ENCODE measurements at places on chromosomes 6 and 20.

GRCh38 chr6:35496036-35496840, 641 bp downstream of the TEAD3 start:
- no peak for DNase-seq

DNA sequence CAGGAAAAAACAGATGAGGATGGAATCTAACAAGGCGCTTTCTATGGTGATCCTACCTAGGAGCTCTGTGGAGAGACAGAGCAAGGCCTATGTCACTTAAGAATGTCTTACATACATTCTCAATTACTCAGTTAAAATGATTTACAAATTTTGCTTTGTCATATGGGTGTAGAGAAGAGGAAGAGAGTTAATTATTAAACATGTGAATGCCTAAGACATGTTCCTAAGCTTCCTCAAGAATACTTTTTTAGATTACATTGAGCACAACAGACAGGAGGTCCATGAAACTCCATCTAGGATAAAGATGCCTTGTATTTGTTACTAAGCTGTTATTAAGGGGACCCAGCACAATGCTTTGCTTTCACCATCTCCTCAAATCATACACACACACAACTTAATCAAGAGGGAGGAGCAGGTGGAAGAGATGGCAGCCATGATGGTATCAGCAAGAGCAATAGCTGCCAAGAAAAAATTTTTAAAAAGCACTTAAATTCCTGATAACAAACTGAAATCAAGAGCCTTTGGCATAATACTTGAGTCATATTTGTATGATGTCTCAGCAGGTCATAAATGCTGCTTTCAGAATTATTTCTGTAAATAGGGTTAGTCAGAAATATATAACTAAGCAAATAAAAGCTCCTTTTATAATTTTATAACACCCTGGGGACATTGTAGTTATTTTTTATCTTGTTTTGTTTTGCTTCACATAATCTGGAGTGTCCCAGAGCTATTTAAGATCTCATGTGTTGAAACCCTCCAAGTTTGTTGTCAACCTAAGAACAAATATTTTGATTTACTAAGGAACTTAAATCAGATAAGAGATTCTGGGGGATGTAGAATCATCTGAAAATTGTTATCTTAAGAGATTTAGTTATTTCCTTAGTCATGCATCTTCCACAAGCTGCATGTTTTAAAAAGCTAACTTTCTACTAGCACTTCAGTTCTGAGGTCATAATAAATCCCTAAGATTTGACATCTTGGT, 70.0 kb upstream of the CD2AP start:
- DNase-seq: no peak

DNA sequence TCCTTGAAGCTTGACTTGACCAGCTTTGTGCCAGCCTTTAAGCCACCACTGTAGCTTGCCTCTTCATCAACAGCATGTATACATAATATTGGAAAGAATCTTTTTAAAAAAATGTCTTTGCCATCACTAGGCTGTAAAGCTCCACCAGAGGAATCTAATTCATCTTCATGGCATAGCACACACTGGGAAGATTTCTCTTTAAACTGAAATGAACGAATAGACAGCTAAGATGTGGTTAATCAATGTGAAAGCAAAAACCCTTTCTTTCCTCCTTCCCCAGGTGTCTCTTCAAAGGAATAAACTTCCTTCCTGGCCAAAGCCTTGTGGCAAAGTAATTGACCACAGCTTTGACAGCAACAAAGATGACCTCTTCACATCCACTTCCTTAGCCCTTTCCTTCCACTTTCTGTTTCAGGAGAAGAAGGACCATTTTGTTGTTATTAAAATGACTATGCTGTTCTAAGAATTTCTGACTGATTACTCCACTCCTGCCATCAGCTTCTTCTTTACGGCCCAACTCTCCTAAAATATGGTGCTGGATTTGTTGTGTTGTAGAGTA, 428.7 kb upstream of the SOX4 start:
- DNase-seq: no peak

GRCh38 chr6:4281341-4282293, 146.2 kb upstream of the ECI2 start:
- DNase-seq: peak; percentile 17

GRCh38 chr6:34791164-34791700, 651 bp upstream of the BLTP3A start:
- DNase-seq: peak; percentile 8

DNA sequence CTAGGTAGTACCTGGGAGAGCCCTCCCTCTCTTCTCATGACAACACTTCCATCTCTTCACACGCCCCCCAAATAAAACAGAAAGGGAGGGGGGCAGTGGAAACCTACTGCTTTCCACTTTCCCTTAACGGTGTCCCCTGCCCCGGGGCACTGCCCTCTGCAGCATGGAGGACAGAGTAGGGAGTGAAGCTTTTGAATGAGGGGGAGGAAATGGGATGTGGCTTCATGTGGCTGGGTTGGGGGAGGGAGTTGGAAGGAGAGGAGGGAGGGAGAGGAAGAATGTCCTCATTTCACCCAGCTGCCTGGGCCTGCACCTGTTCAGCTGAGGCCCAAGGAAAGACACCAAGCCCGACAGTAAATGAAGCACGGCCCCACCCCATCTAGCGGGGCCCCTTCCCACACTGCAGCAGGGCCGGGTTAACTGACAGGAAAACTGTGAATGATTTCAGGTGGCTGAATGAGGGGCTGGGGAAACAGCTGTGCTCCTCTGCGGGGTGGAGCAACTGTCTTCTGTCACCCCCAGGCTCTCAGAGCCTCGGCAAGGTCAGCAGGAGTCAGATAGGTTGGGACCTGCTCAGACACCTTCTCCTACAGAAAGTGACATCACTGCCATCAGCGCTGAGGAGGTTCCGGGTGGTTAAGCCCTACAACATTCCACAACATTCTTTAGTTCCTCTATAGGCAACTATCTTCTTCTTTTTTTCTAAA, 40.0 kb upstream of the TAF8 start:
- no peak for DNase-seq

GRCh38 chr6:168527451-168528210, 86.6 kb downstream of the SMOC2 start:
- DNase-seq: no peak

DNA sequence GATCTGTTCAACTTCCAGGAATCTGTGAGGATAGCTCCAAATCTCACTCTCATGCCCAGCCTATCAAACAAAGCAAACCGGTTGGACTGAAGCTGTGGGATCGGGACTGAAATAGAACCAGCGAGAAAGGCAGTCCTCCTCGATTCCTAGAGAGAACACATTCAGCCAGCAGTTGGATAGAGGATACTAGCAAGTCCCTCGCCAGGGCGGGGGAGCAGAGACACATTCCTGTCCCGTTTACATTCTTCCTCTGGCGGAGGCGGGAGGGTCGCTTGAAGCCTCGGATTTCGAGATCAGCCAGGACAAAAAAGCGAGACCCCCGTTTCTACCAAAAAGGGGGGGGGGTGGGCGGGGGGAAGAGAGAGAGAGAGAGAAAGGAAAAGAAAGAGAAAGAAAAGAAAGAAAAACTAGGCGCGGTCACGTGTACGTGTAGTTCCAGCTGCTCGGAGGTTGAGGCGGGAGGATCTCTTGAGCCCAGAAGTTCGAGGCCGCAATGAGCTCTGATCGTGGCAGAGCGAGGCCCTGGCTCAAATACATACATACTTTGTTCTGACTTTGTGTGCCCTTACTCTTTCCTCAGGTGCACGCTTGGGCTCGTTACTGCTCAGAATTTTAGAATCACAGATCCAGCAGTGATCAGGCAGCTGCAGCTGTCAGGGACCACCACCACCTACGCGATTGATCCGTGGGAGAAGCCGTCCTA, 19.5 kb downstream of the ZNF311 start:
- DNase-seq: no peak

DNA sequence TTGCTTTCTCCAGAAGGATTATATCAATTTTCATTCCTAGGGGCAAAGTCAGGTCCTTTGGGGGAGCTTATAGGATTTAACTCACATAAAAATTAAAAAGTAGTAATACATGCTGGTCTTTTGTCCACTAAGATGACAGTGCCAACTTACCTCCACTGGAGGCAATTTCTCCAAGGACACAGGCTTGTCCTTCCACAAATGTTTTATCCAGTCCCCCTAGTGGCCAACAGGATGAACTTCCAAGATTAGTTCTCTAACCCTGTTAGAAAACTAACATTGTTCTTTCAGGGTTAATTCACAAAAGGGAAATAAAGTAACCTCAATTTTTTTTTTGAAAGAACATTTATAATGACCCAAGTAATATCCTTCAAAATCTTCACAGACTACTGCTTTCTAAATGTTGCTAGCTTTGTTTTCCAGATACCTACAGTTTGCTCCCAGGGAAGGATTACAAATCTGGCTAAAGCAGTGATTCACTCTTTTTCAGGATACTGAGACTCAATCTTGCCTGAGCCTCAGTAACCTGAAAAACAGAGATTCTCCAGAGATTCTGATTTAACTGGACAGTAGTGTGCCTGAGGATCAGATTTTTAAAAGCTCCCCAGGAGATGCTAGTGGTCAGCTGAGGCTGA, 31.7 kb upstream of the UBR2 start:
- no peak for DNase-seq

DNA sequence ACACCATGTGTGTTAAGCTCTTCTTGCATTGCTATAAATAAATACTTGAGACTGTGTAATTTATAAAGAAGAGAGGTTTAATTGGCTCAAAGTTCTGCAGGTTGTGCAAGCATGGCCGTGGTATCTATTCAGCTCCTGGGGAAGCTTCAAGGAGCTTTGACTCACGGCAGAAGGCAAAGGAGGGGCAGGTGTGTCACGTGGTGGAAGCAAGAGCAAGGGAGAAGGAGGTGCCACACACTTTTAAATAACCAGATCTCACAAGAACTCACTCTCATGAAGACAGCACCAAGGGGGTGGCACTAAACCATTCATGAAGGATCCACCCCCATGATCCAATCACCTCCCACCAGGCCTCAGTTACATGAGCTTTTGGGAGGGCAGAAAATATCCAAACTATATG, 193.7 kb downstream of the ERMARD start:
- DNase-seq: no peak

- no peak for DNase-seq
Measured at GRCh38 chr6:54847799-54848597, 1.4 kb downstream of the FAM83B start.

DNA sequence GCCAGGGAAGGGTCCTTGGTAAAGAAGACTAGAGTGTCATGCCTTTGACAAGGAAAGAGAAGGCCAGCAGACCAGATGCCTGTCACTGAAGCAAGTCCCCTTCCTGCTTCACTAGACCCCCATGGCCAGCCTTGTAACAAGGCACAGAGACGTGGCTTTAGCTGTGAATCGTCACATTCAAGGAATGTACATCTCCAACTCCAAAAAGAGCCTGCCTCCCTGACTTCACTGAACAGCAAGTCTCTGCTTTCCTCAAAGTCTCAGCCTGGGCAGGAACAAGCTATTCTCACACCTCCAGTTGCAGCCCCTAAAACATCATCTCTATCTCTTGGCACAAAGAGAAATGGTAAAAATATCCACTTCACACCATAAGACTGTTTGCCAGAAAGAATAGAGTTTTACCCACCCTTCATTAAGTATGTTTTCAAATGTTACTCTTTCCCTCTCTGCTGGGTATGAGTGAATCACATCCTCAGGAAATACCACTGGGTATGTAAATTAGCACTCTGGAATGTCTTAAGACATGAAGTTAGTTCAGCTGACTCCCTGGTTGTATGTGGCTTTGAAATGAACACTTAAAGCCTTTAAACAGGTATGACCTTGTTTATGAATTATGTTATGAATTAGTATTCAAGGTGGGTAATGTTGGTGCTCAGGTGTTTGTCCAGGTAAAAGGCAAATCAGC, 46.4 kb upstream of the NT5E start:
- DNase-seq: no peak

- DNase-seq: no peak
Measured at GRCh38 chr6:92169506-92169905, 1249.9 kb downstream of the EPHA7 start.

- no peak for DNase-seq
Measured at GRCh38 chr20:46893877-46894578, 615 bp upstream of the EYA2 start.

GRCh38 chr6:53795702-53796450, 1.1 kb downstream of the LRRC1 start:
- no peak for DNase-seq

- DNase-seq: no peak
Measured at GRCh38 chr20:1894951-1895673, at the start of gene SIRPA. Gene SIRPA (plus strand): TSS chr20:1895407. CDS start chr20:1895448, 41 bp downstream.

DNA sequence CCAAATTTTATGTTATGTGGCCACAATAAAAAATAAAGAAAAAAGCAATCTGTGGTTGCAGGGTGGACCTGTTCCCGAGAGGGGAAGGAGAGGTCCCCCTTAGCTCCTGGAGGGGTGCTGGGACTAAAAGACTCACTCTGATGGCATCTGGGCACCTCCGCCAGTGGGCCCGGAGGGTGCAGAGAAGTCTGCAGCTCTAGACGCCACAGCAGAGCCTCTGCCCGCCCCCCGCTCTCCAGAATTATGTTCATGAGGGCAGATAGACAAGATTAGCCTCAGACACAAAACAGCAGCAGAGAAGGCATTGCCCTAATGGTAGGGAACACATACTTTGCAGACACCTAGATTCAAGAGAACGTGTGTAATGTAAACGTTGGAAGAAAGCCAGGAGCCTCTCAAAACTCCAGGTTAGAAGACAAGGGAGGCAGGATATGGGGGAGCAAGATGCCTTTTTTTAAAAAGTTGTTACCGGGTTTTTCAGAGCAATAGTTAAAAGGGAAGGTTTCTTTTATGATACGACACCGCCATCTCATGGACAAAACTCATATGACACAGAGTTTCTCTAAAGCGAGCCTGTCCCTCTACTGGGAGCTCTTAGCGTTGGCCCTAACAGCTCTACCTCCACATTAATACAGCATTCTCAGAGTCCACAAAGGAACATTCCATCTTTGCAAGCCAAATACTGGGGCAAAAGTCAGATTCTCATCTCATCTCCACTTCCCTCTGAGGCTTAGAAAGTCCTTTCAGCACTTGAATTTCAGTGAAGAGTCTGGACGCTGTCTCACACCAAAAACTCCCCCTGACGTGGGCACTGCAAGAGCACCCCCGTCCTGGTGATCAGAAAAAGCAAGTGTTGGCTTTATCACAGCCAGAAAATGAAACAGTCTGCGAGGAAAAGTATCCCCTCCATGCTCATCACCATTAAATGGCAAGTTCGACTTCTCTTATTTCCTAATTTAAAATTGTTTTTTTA, 47.2 kb downstream of the FOXF2 start:
- DNase-seq: no peak

GRCh38 chr6:41706876-41707564, 28.4 kb downstream of the TFEB start:
- no peak for DNase-seq

DNA sequence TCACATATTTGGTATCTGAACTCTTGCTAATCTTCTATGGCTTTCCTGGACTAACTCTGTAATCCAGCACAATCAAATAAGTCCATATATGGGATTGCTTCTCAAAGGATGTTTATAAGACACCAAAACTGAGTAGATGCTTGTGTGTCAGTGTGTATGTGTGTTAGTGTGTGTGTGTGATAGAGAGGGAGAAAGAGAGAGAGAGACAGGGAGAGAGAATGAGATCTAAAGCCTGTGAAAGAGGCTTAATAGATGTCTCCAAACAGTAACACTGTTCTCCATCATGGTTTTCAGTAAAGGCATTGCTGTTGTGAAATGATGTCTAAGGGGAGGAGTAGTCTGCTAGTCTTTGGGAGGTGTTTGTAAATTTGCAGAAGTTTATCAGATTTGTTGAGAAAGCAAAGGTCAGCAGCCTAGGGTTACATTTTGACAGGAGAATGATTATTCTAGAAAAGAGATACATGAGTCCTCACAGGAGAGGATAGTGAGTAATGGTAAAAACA, 73.9 kb upstream of the MLIP start:
- DNase-seq: no peak

All from stimulated activated CD8-positive, alpha-beta memory T cell treated with anti-CD3 and anti-CD28 coated beads, Interleukin-7, amount 100 ng/mL, for 48 hours (primary cell).